ENCODE measurements at places on chromosomes 2 and 18. TPM values are rescaled to one million over a fixed set of nuclear protein-coding genes. Genes with fewer than 3 reads are reported as not detected.

The BOK gene
- total RNA-seq, result 17.8 TPM

The EVA1A gene
- 1.0 TPM for total RNA-seq

The C18orf54 gene
- total RNA-seq, result 2.4 TPM

The RAX gene
- not detected for total RNA-seq

The AMMECR1L gene
- 7.2 TPM for total RNA-seq

The UCN gene
- total RNA-seq, result 4.0 TPM

The MRO gene
- 2.8 TPM for total RNA-seq

The CNDP1 gene
- total RNA-seq, result not detected

The OLA1 gene
- total RNA-seq, result 61.0 TPM

The IL36A gene
- total RNA-seq, result not detected

The VRK2 gene
- 16.7 TPM for total RNA-seq

The EGR4 gene
- not detected for total RNA-seq

The FZD7 gene
- 7.1 TPM for total RNA-seq

The CABYR gene
- total RNA-seq, result 2.4 TPM

The UGT1A6 gene
- total RNA-seq, result not detected

The RBKS gene
- total RNA-seq, result 25.9 TPM
